ENCODE measurements at places on chromosomes 1 and 21. TPM values are rescaled to one million over a fixed set of nuclear protein-coding genes. Genes with fewer than 3 reads are reported as not detected.

Gene TINAGL1
- 349 TPM for total RNA-seq

Gene LIPI
- not detected for total RNA-seq

Gene CLCA4
- total RNA-seq, result not detected

DNA sequence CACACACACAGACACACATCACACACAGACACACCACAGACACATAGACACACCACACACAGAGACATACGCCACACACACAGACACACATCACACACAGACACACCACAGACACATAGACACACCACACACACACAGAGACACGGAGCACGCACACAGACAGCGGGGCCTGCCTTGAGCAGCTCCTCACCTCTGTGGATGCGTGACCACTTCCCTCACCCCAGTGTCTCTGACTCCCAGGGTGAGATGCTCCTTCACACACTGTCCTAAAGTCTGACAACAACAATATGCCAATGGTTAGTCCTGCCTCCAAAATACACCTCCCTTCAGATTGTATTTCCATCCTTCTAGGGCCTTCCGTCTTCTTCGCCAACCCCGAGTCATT, 48.2 kb downstream of the IER5 start:
- DNase-seq, result no peak

All from renal cortical epithelial cell (primary cell).